ENCODE measurements at places on chromosomes 2 and 18.

DNA sequence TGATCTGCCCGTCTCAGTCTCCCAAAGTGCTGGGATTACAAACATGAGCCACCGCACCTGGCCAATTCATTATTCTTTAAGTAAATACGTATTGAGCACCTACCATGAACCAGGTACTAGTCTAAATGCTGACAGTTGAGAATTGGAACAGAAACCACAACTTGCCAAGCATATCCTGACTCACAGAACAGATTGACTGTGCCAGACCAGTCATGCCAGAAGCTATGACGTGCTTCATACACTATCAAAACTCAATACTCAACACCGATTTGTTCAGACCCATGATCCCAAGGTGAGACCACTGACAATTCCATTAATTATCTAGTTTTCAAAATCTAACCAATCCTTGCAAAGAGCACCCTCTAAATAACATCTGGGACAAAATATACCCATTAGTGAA is 148.6 kb downstream of the B3GNT2 start:
- no peak for DNase-seq

- no peak for DNase-seq
Observed at GRCh38 chr2:20366672-20367116, 16.1 kb upstream of the PUM2 start.

DNA sequence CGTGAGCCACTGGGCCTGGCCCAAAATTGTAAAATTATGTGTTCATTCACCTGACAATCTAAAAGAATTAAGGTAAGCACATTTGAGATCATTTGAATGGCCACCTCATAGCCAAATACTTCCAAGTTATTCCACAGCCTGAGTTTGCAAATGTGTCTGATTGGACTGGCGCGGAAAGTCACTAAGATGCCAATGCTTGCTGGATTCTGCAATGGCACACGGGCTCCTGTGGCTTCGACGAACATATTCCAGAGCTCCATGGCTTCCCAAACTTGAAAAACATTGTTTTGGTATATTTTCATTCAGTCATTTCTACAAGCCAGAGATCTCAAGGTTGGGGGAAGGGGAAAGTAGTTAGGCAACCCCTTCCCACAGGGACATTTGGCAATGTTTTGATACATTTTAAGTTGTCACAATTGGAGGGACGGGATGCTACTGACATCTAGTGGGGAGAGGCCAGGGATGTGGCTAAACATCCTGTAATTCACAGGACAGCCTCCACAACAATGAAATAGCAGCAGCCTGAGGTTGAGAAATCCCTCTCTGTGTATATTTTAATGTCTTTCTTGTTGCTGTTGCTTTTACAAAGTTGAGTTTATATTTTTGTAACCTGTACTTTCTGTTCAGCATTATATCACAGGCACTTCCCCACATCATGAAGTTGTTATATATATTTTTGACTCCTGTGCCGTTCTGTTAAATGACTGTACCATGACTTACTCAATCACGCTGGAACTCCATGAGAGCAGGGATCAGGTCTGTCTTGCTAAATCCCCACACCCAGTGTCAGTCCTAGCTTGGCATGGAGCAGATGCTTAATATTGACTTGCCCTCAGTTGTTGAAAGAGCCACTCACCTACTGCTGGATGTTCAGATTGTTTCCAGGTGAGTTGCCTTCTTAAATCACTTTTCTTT is 56.9 kb downstream of the COL4A4 start:
- DNase-seq = no peak

DNA sequence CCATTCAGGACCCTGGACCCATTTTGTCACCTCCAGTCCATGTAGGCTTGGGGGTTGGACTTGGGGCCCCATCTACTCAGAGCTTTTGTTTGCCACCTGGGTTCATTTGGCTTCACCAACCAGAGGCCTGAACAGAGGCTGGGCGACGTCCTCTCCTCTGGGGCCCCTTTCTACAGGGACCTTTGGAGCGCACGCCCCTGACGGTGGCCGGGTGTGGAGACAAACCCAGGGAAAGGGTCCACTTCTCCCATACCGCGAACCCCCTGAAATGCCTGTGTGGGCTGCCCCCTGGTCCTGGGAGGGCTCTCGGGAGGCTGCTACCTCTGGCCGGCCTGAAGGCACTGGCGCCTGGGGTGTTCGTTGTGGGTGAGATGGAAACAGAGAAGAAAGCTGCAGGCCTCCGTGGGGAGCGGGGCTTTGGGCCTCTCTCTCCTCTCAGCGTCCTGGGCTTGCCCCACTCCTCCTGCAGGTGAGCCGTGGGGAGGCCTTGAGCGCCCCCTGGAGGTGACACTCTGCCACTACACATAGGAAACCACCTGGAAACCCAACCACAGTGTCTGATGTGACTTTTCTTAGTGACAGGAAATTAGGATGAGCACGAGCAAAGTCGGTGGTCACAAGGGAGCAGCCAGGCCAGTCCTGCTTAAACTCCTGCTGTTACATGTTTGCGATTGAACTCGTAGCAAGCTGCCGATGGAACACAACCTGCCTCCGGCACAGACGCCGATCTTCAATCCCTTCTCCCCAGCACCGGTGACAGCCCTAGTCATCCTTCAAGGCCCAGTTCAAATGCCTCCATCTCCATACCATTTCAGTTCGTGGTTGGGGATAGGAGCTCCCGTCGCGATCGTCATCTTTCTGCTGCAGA is 12.0 kb upstream of the NTSR2 start:
- DNase-seq = no peak

DNA sequence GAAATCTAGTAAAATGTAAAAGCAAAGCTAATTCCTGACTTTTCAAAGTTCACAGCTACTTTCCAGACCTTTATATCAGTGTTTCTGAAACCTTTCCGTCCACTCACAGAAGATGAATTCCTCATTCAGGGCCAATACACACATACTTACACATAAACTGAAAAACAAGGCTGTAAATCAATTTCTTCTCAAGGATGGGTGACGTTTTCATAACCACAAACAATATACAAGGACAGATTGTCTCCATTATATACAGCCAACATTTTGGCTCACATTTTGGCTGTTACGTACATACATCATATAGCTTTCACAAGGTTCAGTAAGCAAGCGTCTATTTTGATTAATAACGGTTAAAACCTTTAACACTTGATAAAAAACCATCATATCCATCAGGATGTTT is 1.4 kb downstream of the RPRD1A start:
- DNase-seq = no peak

DNA sequence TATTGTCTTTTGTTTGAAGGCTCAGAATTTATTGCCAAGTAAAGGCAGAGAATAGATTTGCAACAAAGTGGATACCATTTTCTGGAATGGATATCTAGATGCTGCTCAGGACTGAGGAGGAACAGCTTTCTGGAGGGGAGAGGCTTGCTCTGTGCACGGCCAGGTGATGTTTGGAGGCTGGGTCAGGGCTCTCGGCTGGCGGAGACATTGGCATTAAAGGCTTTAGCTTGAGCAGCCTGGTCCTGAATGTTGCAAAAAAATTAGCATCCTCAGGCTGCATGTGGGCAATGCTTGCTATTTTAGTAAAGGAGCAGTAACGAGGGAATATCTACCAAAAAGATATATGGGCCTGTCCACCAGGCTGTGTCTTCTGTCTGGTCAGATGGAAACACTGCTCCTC is 20.4 kb downstream of the RNF144A start:
- DNase-seq = no peak

DNA sequence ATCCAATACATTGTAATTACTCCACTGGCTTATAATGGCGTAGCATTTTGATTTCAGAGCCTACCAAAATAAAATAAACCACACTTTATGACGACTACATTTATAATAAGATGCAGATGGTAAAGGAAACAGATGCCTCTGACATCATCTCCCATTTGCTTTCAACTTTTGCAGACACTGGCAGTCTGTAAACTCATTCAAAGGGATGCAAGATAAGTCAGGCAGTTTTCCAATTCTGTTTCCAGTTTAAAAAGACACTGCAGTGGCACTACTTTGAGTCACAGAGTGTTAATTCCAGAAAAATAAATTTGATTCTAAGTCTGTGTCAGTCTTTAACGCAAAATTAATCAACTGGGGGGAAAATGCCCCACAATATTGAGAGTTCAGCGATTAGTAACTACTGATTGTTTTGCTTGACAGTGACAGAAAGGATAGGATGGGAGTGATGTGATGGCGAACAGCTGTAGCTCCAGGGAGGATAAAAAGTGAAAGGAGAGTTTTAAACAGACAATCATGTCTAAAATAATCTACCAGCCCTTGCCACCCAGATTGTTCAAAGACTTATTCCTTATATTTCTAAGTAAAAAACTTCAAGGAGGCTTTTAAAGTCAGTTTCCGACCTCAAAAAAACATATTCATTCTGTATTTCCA is 6.7 kb downstream of the DSEL start:
- DNase-seq = no peak

- no peak for DNase-seq
Observed at GRCh38 chr2:169771021-169771420, 27.6 kb upstream of the SSB start.

- DNase-seq = peak; percentile 49
Observed at GRCh38 chr2:169716238-169716886, 17.3 kb upstream of the KLHL23 start.

DNA sequence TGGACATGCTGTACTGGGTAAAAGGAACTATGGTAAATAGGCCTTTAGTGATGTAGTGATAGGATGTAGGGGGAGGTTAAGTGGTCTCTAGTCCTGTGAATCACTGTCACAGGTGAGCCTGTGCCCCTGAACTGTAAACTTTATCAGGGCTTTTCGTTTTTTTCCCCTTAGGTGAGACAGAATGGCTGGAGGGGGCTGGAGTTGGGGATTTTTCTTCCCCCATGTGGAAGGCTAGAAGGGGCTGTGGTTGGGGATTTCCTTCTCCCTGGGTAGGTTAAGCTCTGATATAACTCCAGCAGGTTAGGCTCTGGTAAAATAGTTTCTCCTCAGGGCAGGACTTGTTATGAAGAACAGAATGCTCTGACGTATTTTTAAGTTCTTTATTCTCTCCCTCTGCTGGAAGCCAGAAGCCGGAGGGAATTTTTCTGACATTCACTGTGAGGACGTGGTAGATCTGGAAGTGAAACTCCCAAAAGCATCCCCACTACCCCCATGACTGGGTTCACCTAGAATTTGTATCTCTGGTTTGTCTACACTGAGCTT is 28.5 kb downstream of the PIKFYVE start:
- no peak for DNase-seq

GRCh38 chr2:210798180-210798579 is 241.8 kb downstream of the CPS1 start:
- no peak for DNase-seq

DNA sequence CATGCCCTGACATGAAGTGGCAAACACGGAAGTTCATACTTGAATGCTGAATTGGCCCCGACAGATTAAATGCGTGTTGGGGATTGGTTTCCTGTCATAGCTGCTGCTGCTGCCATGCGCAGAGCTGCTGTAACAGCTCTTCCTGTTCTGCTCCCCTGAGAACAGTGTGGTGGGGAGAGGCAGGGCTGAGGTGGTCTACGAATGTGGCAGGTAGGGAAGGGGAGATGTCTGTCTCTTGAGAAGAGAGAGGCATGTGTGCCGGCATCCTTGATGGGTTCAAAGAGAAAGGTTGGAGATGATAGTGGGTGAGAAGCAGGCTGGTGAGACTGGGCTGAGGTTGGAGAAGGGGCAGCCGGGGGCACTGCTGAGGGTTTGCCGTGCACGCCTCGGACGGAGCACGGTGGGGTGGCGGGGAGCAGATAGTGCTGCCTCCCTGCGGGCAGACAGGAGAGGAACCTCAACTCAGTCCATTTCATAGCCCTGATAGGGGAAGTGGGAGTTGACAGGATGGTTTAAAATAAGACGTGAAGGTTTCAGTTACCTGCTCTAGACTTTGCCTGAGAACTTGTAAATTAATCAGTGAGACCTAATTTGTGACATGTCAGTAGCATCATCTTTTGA is 46.1 kb downstream of the TMEM185B start:
- DNase-seq = no peak

GRCh38 chr18:70331456-70332097 is 42.7 kb downstream of the SOCS6 start:
- no peak for DNase-seq

DNA sequence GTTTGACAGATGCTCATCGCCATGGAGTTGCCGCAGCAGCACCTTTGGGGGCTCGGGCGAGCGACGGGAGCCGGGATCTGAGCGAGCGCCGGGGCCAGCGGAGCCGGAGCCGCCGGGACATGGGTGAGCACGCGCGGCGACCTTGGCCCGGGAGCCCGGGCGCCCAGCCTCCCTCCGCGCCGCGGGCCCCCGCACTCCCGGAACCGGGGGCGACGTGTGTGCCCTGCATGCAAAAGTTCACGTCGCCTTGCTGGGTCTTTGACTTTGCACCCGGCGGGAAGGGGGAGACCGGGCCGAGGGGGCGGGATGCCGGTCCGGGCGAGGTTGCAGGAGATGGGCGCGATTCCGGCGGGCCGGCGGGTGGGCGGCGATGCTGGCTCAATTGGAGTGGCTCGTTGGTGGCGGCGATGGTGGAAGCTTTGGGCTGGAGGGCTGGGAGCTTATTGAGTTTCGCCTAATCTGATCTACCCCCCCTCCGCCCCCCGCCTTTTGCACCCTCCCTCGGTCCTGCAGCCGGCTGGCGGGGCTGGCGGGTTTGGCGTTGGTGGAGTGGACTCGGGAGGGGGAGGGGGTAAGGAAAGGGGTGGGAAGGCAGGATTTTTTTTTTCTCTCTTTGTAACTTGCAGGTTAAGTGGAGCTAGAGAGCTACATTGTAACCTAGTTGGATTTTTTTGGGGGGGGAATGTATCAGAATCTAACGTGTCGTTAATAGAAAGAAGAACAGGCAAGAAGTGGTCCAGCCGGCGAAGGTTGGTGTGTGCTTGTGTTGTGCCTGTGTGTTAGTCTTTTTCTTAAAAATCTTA is at the start of gene SETBP1:
Gene SETBP1, plus strand, starts transcription at position 616 of the 803 bp plus-strand sequence. CDS start 20,459 bp downstream, outside the sequence.
- DNase-seq = peak; percentile 87

DNA sequence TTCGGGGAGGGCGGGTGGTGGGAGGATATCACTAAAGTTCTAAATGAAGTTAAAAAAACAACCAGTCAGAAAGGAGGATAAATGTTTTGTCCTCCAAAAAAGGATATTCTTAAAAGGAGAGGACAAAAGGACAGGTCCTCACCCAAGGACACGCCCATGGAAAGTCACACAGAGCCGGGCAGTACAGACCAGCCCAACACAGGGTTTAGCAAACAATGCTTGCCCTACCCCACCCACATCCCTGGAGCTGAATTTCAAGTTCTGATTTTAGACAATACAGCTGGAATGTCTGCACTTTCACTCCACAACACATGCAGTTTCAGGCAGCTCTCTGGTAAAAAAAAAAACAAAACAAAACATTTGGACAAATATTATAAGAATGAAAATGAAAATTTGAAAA is 67.9 kb downstream of the SLC9A4 start:
- no peak for DNase-seq

GRCh38 chr2:205714789-205715720 is 32.8 kb downstream of the NRP2 start:
- no peak for DNase-seq

Data from uterus (tissue), 4 donors.